ENCODE measurements at places on chromosomes 6 and 20. TPM values are rescaled to one million over a fixed set of nuclear protein-coding genes. Genes with fewer than 3 reads are reported as not detected.

The SUMO4 gene
- 1.2 TPM for total RNA-seq

The TRIM10 gene
- total RNA-seq, result 4.5 TPM

The GPR63 gene
- 0.02 TPM for total RNA-seq

The IPCEF1 gene
- not detected for total RNA-seq

The E2F1 gene
- total RNA-seq, result 25.3 TPM

The GPR6 gene
- total RNA-seq, result not detected

The CLIC5 gene
- not detected for total RNA-seq

The STX7 gene
- total RNA-seq, result 34.7 TPM

The MCHR2 gene
- total RNA-seq, result not detected

The RBPJL gene
- not detected for total RNA-seq

The CLPSL1 gene
- total RNA-seq, result not detected

- DNase-seq, result no peak
These were observed 13.6 kb upstream of the CALHM6 start for GRCh38 chr6:116447496-116448011.

DNA sequence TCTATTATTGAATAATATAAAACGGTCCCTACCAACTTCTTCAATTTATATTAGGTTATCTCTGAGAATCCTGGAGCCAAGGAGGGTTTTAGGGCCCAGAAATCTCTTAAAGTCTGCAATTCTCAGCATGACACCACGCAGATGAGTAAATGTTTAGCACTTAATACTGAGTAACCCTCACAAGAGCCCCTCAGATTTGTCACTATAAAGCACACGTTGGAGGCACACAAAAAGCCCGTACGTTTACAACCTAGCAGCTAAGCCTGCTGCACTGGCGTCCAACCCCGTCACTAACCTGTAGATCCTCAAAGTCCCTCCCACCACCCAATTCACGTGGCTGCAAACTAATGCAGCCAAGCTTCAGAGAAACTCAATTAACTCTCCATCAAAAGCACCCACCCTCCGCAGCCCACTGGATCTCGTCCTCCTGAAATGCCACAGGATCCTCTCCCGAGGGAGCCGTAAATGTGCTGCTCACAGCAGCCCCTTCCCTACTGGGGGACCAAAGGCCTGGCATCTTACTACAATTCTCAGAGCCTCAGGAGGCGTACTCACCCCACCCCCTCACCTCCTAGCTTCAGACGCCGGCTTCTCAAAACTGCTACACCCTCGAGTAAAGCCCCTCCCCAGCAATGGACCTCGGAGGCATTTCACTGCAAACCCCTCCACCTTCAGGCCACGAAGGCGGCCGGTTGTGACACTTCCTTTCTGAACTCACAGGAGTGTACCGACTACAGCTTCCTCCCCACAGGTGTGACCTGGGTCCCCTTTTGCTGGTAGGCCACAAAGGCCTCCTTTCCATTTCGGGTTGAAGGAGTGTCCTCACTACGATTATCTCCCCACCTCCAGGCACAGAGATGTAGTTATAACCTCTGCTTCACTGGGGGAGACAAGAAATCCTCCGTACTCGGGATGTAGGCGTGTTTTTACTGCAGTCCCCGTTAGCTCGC, 909 bp downstream of the CPNE1 start:
- DNase-seq, result peak; percentile 61

GRCh38 chr20:14649662-14650061, 312.2 kb upstream of the FLRT3 start:
- no peak for DNase-seq

- no peak for DNase-seq
These were observed 25.4 kb downstream of the VEGFA start for GRCh38 chr6:43795421-43795820.

DNA sequence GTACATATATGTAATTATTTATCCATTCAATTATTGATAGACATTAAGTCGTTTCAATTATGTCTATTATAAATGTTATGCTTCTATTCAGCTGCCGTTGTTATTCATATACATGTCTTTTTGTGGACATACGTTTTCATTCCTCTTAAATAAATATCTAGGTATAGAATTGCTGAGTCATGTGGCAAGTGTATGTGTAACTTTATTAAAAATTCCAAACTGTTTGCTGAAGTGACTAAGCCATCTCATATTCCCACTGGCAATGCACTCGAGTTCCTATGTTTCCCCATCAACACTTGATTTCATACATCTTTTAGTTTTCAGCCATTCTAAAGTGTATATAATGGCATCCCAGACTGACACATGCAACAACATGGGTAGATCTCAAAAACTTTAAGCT, 739.7 kb upstream of the POU3F2 start:
- DNase-seq, result no peak

DNA sequence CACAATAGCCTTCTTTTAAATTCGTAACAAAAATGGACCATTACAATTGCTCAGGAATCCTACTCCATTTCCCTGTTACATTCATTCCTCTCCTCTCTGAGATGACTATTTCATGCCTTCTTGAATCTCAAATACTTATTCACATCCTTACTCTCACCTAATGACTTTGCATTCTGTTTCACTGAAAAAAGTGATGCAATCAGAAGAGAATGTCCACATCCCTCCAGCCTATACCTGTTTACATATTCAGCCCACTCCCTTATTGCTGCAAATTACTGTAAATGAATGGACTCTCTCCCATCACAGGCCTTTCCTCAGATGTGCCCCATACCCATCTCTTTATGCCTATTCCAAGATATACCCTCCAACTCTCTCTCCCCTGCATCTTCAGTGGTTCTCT, 8.6 kb downstream of the TAAR1 start:
- DNase-seq, result no peak

DNA sequence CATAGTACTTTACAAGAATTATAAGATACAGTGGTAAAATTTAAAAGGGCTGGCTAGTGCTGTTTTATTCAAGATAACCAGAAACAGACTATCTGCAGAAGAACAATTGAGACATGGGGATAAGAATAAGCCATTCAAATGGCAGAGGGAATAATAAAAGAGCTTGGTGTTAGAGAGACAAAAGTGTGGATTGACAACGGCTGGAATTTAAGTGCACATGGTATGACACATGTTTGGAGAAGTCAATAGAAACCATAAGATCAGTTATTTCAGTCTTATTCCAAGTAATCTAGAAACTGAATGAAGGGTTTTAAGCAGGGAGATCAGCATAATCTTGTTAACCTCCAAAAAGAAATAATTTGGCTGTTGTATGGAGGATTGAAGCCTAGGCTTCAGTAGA, 1205.5 kb upstream of the CITED2 start:
- DNase-seq, result no peak

GRCh38 chr6:3881711-3882421, 32.7 kb downstream of the FAM50B start:
- no peak for DNase-seq

GRCh38 chr6:41271901-41272395, 14.5 kb downstream of the TREM1 start:
- DNase-seq, result no peak

GRCh38 chr20:49749625-49750024, 35.9 kb upstream of the B4GALT5 start:
- DNase-seq, result no peak

- no peak for DNase-seq
These were observed 37.2 kb upstream of the TRIM27 start for GRCh38 chr6:28960846-28961500.

DNA sequence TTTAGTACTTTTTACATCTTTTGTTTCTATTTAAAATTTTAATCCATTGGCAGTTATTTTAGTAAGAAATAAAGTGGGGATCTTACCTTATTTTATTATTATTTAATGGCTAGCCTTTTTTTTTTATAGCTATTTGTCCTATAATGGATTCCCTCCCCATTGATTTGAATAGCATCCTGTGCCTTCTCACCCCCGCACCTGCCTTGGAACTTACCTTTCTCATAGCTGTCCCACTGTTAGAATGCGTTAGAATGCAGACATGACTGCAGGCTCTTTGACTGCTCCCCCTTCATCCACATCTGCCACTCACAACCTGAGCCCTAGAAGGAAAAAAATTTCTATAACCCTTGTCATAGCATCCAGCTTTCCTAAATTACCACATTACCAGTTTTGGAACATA, 9.1 kb downstream of the PKIB start:
- no peak for DNase-seq

DNA sequence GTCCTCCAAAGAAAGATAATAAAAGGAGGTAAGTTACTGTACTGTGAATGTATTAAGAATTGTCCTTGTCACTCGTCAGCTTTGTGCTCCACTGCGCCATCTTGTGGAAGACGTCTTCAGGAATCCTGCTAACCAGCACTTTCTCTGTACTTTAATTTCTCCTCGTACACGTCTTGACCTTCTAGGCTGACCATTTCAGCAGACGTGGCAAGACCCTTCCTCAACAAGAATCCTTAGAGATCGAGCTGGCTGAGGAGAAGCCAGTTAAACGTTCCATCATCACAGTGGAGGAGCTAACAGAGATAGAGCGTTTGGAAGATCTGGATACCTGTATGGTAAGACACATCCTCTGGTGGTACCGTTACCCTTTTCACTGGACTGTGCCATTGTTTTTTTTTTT, 95.5 kb upstream of the SCGN start:
- peak; percentile 65 for DNase-seq

- no peak for DNase-seq
These were observed 14.6 kb upstream of the GPR63 start for GRCh38 chr6:96851858-96852257.

All from HepG2 (cell line).